SK-N-SH (cell line): ENCODE measurements at places on chromosomes 6 and 20.

GRCh38 chr6:56806368-56806767 is 148.5 kb upstream of the BEND6 start:
- no peak for DNase-seq

DNA sequence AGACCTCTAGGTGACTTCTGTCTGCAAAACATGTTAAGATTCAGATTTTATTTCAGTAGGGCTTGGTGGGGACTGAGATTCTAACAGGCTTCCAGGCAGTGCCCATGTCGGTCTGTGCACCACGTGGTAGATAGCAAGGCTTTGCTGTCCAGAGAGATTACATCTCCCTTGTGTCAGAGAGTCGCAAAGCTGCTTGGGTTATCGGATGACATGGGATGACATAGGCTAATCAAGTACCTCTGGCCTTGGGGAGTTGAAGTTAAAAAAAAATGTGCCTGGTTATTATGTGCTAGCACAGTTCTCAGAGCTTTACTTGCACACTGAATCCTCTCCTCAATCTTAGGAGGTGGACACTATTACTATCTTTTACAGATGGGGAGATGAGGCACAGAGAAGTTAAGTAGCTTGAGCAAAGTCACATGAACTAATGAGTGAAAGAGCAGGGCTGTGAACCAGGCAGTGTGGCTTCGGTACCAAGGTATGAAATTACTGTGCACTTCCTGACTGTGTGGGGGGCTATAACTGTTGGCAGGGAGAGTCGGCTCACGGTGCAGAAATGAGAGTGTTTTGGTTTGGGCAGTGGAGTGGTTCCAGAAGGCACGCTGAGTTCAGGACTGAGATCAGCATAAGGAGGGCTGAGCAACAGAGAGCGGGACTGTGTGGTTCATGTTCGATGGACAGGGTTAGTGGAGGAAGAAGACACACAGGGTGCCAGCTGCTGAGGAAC is 41.1 kb downstream of the FARS2 start:
- DNase-seq, result peak; percentile 12

- DNase-seq, result no peak
Observed at GRCh38 chr6:81476881-81477280, 275.6 kb downstream of the TENT5A start.

GRCh38 chr6:91166271-91167046 is 579.6 kb upstream of the MAP3K7 start:
- DNase-seq, result no peak

DNA sequence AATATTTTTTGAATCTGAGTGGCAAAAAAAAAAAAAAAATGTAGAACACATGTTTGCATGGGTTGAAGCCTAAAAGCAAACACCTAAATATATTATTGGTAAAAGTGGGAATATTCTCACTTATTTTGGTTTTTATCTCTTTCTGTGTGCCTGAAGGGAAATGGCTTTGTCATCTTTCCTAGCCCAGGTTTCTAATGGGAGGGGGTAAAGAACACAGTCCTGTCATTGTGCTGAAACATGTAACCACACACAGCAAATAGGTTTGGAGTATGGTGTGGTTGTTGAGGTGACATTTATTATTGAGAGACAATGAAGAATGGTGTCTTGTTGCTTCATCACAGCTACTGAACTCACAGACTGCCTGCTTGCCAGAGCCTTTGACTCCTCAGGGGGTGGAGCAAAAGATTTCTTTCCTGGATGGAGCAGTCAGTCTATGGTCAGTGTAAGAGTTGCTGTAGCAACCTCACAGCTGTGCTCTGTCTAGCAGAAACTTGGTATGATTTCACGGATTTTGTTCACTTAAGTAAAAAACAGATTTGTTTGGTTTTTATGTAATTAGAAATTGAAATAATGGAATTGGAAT is 70.2 kb downstream of the CEP57L1 start:
- no peak for DNase-seq

- DNase-seq, result no peak
Observed at GRCh38 chr6:130966344-130966980, 96.6 kb downstream of the EPB41L2 start.

DNA sequence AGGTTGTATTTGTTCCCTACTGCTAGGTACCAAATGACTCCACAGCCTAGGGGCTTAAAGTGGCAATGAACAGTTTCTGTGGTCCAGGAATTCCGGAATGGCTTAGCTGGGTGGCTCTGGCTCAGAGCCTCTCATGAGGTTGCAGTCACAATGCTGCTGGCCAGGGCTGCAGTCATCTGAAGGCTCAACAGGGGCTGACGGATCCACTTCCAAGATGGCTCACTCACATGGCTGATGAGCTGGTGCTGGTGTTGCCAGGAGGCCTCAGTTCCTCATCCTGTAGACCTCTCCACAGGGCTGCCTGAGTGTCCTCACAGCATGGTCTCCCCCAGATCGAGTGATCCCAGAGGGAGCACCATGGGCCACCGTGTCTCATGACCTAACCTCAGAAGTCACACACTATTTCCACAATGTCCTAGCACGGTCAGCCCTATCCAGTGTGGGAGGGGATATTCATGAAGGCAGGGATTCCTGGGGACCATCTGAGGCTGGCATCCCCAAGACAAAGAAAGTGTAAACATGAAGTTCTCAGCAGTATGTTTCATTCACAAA is 19.0 kb upstream of the BPI start:
- DNase-seq, result no peak

DNA sequence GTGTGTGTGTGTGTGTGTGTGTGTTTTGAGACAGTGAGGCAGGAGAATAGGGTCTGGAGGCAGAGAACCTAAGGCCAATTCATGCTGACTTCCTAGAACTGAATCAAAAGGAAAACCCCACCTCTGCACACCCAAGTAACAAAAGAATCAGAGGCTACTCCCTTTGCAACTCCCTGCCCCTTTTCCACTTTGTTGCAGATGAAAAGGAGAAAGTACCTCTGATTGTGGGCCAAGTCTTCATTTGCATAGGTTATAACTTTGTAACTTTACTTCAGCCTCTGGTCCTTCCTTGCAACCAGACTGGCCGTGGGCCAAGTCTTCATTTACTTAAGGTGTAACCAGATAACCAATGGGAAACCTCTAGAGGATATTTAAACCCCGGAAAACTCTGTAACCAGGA is 168.8 kb downstream of the EYA2 start:
- no peak for DNase-seq

GRCh38 chr6:69647726-69648125 is 149.1 kb downstream of the LMBRD1 start:
- no peak for DNase-seq

GRCh38 chr20:5127204-5127858 is 523 bp downstream of the CDS2 start:
- peak; percentile 70 for DNase-seq

- DNase-seq, result no peak
Observed at GRCh38 chr6:148557796-148558321, 189.0 kb upstream of the UST start.

DNA sequence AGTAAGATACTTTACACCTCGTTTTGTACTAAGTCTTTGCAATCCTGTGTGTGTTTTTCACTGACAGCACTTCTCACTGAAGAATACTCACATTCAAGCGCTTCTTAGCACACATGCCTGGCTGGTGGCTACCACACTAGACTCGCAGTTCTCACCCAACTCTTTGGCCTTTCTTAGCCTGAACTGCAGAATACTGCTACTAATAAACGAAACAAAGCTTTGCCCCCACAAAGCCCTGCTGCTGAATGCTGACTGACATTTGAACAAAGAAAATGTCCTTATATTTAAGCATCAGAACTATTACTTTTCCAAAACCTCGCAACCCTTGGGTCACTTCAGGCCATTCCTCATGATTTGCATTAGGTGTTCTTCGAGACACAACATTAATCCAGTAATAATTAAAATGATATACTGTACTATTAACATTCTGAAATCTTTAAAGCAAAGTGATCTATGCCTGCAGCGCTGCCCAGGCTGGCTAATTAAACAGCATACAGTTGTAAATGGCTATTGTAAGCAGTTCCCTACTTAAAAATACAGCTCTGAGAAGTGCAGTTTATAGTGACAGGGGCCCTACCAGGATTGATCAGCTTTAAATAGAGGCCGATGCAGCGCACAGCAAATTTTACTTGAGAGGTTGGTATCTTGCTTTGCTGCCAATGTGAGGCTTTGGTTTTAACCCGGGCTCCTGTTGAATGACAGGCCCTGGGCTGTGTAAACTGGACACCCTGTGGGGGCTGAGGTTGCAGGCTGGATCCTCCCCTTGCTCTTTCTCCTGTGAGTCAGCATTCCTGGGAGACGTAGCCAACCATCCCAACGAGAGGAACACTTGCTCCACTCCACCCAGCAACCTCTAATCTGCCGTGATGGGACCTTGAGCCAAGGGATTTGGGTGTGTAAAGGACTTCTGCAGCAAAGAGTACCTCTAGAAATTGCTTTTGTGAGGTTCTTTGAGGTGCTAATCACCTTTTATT is 899.0 kb downstream of the TFAP2A start:
- no peak for DNase-seq

- no peak for DNase-seq
Observed at GRCh38 chr20:40892642-40893041, 136.0 kb upstream of the TOP1 start.

DNA sequence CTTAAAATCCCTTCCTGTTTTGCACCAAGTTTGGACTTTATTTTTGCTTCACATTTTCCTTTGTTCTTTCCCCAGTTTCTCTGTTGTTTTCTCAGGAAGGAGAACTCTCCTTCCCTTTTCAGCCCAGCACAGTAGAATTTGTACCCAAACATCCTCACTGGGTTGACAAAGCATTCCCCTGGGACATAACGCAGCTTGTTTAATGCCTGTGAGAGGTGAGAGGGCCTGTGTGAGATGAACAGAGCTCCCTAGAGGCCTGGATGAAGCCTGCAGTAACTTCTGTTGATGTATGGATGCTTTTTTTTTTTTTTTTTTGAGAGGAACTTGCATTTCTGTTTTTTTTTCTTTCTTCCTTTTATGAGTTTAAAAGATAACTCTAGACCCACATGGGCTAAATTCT is 104.9 kb upstream of the SLC22A23 start:
- DNase-seq, result no peak

DNA sequence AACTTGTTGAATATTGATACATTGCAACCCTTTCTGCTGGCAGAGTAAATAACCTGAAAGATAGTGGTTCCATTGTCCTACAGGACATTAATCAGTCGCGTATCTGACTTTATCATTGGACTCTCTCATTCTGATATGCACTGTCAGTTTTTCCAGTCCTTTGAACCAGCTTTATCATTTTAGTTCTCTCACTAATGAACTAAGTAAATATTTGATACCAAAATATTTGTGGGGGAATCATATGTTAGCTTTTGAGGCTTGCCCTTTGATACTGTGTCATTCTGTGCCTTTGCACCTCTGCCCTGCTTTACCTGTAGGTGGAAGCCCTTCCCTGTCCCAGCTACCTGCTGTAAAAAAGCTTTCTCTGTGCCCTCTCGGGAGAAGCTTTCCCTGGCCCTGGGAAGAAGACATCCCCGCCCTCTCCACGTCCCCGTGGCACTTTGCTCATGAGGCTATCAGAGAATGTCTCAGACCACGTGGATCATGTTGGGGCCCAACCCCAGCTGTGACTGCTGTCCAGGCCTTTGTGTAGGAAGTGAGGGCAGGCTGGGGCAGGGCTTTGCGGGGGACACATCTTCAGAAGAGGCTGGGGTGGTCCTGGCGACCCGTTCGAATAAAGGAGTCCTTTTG is 117.8 kb upstream of the NXT1 start:
- DNase-seq, result no peak

DNA sequence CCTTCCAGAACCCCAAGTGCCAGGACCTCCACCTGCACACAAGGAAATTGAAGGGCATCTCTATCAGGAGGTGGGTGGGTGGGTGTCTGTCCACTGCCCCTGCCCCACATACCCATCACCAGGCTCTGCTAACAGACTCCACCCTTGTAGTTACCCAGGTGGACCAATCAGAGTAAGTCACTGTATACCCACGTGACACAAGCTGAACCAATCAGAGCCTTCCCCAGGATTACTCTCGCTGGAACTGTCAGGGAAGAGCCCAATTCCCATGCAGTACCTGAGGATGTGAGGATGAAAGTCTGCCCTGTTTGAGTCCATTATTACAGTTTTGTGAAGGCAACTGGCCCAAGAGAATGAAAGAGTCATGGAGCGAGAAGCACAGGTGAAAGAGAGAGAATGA is 4.2 kb downstream of the OCSTAMP start:
- peak; percentile 42 for DNase-seq

DNA sequence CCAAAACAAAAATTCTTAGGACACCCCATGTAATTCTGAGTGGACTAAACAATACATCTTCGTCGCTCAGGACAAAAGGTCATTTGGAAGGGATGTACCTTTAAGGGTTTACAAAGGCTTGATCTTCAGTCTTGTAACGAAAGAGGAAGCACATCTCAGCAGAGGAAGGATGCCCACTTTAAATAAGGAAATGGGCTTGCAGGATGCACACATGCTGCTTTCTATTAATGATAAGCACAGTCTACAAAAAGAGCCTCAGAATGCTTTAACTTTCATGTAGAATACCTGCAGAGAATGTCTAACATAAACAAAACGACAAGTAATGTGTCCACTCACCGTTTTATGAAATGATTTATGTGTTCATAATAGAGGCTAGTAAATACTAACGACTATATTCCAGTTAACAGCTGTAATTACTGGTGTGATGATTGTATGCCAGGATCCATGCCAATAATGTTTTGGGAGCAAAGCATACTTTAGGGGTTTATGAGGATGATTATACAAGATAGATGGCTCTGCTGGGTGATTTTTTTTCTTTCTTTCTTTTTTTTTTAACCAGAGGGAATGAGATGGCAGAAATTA is 216.9 kb downstream of the GMDS start:
- no peak for DNase-seq

GRCh38 chr20:6178537-6178936 is 55.7 kb upstream of the FERMT1 start:
- DNase-seq, result peak; percentile 28

DNA sequence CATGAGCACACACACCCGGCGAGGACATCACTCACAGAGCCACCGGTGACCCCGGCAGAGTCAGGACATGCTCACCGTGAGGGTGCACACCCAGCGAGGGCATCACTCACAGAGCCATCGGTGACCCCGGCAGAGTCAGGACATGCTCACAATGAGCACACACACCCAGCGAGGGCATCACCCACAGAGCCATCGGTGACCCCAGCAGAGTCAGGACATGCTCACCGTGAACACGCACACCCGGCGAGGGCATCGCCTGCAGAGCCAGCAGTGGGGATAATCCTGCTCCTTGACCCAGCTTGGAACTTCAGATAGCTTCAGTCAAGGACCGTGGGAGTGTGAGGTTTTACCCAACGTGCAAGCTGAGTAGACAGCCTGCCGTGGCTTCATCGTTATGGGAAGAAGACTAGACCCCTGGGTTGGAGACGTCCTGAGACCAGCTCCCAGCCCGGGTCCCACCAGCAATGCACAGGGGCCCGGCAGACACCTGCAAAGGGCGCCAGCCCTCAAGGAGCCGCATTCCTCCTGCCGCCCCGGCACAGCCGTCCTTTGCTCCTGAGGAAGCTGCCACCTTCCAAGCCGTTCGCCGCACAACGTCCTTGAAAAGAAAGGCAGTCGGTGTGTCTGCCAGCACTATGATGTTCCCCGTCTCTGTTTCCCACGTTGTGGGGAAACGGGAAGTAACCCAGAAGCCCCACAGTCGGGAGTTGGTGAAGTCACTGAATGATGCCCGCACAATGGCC is 192.3 kb downstream of the DLL1 start:
- no peak for DNase-seq

GRCh38 chr6:63897952-63898351 is 262.4 kb downstream of the PHF3 start:
- no peak for DNase-seq

- no peak for DNase-seq
Observed at GRCh38 chr20:36676701-36677421, 30.9 kb upstream of the SLA2 start.

GRCh38 chr20:21224217-21224616 is 78.9 kb upstream of the XRN2 start:
- no peak for DNase-seq
